ENCODE measurements at places on chromosomes 5 and 9.
A peak's percentile ranks its signal among the peaks of the same experiment; 100 is the strongest.

DNA sequence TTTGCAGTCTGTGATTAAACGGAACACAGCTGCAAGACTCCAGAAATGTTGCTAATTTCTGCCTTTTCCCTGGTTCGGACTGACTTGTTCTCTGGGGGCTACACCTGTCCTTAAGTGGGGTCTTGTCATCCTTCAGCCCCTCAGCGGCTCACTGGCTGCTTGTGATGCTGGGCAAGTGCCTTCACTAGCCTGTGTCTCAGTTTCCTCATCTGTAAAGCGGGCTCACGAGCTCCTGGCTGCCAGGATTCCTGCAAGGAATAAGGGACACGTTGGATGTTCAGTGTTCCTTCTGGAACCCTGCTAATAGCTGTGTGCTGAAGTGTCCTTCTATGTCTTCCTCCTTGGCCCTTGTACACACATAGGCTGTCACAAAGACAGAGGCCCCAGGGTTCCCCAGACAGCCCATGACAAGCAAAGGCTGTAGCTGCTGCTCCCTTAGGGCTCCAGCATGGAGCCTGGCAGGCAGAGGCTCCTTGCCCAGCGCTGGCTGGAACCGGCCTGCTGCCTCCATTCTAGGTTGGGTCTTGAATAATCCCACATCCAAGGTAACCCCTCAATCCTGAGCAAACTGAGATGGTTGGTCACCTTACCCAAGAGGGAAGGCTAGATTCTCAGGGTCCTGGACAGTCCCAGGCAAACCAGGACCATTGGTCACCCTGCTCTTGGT lies 116.1 kb downstream of the GAPVD1 start:
- no peak for DNase-seq

DNA sequence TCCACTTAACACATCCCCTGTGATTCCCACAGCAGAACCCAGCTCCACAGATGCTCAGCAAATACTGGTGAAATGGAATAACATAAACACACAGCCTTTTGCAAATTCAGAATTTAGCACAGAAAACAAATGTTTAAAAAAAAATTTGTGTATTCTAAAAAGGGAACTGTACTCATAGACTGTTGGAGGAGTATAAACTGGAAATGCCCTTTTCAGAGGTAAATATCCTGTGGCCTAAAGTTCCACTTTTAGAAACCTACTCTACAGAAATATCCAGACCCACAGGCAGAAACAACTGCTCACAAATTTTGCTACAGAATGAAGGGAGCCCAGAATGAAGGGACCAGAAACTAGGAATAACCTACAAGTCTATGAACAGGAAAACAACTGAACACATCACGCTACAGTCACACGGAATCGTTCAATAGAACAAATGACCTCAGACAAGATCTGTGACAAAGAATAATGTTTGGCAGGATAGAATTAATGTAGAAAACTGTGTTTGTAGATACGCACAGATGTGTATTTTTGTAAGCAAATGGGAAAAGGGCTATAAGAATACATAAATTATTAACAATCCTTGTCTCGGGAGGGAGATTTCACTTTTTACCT lies 78.5 kb downstream of the SHB start:
- DNase-seq = no peak

- no peak for DNase-seq
Measured at GRCh38 chr5:77305956-77306355, 95.5 kb downstream of the PDE8B start.

DNA sequence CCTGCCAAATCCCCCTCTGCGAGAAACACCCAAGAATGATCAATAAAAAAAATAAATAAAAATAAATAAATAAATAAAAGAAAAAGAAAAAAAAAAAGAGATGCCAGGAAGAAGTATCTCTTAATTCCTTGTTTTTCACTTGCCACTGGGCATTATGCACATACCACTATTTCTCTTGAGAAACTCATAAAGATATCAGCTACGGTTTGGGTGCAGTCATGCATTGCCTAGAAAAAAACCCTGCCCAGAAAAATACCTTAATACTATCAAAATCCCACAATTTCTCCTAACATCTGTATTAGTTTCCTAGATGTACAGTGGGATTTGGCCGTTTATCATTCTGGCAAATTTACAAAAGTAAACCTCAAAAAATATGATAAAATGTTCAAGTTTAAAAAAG lies 22.5 kb downstream of the DTWD2 start:
- no peak for DNase-seq

- peak; percentile 15 for DNase-seq
Measured at GRCh38 chr9:7196467-7196866, 438.7 kb downstream of the KDM4C start.

DNA sequence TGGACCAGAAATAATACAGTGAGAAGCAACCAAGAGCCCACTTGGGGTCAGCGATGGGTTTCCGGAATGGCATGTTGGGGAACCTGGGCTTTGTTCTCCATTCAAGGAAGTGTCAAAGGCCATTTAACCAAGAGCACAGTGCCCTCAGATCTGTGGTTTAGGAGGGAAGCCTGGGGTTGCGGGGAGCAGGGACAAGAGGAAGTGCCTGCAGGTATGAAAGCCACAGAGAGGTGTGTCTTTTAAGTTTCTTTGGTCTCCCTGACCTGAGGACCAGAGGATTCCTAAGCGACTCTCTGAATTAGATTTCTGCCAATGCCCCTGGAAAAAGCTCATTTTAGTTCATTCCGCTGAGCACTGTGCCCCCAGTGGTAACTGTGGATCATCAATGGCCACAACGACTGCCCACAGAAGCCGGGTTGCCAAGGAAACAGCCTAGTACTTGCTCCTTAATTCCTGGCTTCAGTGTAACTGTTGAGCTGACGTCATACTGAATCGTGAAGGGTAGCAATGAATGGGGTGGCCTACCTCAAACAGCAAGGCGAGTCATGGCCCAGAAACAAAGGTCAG lies 107.3 kb upstream of the SPIN1 start:
- no peak for DNase-seq

DNA sequence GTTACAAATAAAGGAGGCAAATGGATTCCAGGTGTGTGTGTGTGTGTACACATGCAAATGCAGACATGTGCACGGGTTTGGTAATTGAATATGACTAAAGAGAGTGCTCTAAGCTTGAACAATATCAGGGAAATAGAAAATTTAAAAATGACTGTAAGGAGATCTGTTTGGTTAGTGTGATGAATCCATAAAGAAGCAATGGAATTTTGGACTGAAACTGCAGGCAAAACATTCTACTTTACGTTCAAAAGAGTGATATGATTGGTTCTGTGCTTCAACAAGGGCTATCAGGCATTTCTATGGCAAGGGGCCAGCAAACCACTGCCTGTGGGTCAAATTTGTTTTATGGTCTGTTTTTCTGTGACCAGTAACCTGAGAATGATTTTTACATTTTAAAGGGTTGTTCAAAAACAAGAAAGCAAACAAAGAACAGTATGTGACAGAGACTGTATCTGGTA lies 332.8 kb upstream of the KLF9 start:
- DNase-seq = no peak

- DNase-seq = peak; percentile 56
Measured at GRCh38 chr5:172282272-172283019, 1.1 kb downstream of the UBTD2 start.

DNA sequence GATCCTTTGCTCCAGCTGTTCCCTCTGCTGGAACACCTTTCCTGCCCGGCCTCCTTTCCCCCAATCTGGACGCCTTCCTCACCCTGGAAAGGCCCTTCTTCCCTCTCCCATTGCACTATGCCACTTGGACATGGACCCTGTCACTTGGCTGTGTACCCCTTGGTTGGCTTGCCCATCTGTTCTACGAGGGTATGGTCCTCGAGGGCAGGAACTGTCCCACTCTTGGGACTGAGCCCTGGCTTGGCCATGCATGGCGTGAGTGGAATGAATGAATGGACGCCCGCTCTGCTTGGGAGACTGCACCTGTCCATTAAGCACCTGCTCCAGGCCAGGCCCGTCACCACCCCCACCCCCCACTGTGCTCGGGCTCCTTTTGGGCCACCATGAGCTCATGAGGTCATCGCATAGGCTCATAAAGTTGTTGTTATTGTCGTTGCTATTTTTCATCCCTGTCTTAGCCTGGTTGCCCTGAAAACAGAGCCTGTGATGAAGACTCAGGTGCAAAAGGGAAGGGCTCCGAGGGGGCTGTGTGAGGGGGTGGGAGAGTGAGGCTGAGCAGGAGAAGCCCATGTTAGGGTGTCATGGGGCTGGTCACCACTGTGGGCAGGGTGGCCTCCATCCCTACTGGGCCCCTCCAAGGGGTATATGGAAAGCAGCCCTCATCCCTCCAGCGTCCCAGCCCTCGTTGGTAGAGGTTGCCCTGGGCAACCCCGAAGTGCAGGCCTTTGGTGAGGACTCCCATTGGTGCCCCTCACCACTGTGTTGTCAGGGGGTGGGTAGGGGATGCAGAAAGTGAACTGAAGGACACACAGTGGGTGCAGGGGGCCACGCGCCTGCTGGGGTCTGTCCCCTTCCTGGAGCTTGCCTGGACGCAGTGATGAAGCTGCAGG lies 57.2 kb upstream of the IER5L start:
- no peak for DNase-seq

GRCh38 chr9:16670791-16671190 lies 199.7 kb downstream of the BNC2 start:
- no peak for DNase-seq

GRCh38 chr5:54741711-54742110 lies 224.2 kb downstream of the SNX18 start:
- no peak for DNase-seq

- no peak for DNase-seq
Measured at GRCh38 chr9:135796784-135797485, 95.0 kb downstream of the KCNT1 start.

- peak; percentile 49 for DNase-seq
Measured at GRCh38 chr9:97864396-97864795, 11.4 kb downstream of the FOXE1 start.

- DNase-seq = no peak
Measured at GRCh38 chr5:147472664-147473475, 37.0 kb downstream of the DPYSL3 start.

Measured in epithelial cell of esophagus (primary cell).